CD4-positive, alpha-beta T cell treated with Interleukin-15 for 4 hours (primary cell): ENCODE measurements at places on chromosomes 2 and 18.

GRCh38 chr2:204197336-204198005, 260.9 kb downstream of the ICOS start:
- no peak for DNase-seq

- no peak for DNase-seq
These were observed 1467.9 kb upstream of the ZEB2 start for GRCh38 chr2:145987793-145988192.

DNA sequence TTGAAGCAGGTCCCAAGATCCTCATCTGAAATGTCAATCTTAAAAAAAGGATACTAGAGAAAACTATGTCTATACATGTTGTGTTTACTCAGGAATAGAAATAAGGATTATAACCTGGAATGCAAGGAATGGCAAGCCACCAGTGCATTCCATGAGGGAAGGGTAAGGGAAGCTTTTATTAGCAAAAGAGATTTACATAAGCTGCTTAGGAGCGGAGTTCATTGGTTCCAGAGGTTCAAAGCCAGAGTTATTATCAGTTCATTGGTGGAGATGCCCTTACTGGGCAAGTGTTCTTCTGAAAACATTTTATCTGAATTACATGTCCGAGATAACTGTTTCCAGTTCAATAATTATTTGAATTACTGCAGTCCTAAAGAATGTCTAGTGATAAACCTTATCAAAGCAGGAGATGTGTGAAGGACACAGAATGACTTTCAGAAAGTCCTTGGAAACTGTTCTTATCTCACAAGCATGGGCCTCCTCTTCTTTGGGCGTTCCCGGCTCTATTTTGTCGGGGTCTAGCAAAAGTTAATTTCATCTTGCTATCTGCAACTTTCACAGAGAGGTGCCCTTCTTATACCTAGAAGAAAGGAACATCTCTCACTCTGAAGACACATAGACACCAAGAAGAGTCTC, 23.5 kb downstream of the COMMD1 start:
- no peak for DNase-seq

DNA sequence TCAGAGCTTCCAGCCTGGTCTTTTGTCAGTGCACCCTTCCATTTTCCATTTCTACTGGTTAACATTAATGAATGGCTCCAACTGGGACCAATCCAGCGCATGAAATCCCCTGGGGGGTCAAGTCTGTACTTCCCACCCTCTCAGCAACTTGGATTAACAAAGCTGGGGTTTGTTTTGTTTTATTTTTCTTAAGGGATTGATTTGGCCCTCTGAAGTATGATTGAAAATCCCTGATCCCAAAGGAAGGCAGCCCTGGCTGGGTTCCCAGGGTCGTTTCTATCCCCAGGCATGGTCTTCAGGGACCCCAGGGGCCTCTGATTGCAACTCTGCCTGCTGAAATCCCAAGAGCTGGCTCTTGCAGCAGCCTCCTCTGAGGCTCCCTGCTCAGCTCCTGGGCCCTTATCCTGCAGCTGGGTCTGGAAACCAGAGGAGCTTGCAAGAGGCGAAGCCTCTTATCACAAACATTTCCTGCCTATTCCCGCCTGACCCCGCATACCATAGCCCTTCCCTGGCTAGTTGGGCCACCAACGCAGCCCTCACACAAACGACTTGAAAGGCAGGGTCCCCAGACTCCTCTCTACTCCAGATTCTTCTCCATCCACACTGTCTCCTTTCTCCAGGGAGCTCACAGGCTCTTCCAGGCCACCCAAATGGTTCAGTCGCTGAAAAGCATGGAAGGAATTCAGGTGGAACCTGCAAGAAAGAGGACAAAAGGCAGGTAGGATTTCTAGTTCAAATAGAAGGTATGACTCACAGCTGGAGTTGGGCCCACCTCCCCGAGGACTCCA, 109.7 kb upstream of the PKDCC start:
- DNase-seq = no peak

- peak; percentile 83 for DNase-seq
These were observed 55.1 kb downstream of the DGKD start for GRCh38 chr2:233409286-233409991.
